Activated CD4-positive, alpha-beta T cell treated with anti-CD3 and anti-CD28 coated beads, Interleukin-2, amount 10 ng/mL, durations not matched to agents 7 days and 5 days (primary cell): ENCODE measurements at places on chromosomes 6 and 20. TPM values are rescaled to one million over a fixed set of nuclear protein-coding genes. Genes with fewer than 3 reads are reported as not detected.

- peaks cover 82% of the 10 kb centered on the region for H3K4me1 ChIP-seq
- H3K4me3 ChIP-seq = peak overlapping the region; percentile 64
- peaks cover 6% of the 10 kb centered on the region for H3K36me3 ChIP-seq
- DNase-seq = peak; percentile 56
- no peaks in the 10 kb centered on the region for H3K27me3 ChIP-seq
- peak overlapping the region; percentile 91 for H3K27ac ChIP-seq
Observed at GRCh38 chr6:135088818-135089809, 34.5 kb upstream of the HBS1L start.

DNA sequence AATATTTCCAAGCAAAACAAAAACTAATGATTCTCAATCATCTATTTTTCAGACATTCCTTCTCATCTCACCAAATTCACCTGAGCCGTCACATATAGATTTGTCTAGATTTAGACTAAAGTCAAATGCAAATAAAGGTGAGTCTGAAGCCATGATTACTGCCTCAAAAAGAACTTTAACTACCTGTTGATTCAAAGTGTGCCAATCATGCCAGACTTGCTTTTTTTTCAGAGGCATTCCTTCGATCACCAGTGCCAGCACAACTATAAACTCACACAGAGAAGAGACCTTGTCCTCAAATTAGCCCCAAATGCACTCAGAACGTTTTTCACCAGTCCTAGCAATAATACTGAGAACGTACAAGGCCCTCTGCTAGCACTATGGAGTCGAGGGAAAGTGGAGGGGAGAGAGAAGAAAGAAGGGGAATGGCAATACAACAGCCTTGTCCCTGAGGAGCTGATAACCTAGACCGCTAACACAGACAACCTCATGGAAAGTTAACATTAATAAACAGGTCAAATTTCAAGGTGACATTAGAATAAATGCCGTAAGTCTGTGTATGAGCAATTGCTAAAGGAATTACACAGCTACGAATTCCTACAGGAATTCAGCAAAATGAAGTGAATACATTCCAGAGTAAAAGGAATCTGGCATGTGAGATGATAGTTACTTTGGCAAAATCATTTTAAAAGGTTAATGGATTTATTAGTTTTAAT lies 60.9 kb downstream of the EPB41L2 start:
- DNase-seq = no peak
- H3K27ac ChIP-seq = no peak overlapping the region
- no peaks in the 10 kb centered on the region for H3K27me3 ChIP-seq
- no peak overlapping the region for H3K4me3 ChIP-seq
- H3K36me3 ChIP-seq = peaks cover 1% of the 10 kb centered on the region

DNA sequence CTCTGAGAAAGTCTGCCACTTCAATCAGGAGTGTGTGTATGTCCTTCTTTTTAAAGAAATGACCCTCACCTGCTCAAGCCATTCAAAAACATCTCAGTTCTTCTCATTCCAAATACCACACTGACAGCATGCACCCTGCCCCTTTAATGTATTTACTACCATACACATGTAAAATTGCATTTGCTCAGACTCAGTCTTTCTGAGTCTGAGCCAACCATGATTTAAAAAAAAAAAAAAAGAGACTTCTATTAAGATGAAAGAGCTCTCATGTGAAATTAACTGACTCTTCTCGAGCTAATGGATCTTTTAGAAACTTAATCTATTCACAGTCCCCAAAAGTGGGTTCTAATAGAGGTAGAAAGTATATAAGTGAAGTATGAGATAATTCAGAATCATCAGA lies 1.4 kb upstream of the FILIP1 start:
- H3K27me3 ChIP-seq = peaks cover 48% of the 10 kb centered on the region
- H3K4me3 ChIP-seq = no peak overlapping the region

DNA sequence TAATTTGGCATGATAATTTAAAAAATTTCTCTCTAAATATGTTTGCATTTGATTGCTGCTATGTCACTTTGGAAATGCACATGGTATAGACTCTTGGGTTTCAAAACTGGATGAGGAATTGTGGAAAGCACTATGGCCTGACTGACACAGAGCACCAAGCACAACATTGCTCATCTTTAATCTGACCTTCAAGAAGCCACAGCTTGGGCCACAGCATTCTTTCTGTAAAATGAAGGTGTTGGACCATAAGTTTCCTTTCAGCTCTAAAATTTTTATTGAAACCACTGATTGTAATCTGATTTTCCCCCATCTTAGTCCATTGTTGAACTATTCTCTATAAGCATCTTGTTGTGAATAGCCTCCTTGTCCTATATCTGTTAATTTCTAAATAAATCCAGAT lies 41.0 kb downstream of the QKI start:
- no peaks in the 10 kb centered on the region for H3K27me3 ChIP-seq
- no peak for DNase-seq
- peaks cover 25% of the 10 kb centered on the region for H3K36me3 ChIP-seq
- peaks cover 36% of the 10 kb centered on the region for H3K4me1 ChIP-seq
- no peak overlapping the region for H3K4me3 ChIP-seq
- no peak overlapping the region for H3K27ac ChIP-seq

DNA sequence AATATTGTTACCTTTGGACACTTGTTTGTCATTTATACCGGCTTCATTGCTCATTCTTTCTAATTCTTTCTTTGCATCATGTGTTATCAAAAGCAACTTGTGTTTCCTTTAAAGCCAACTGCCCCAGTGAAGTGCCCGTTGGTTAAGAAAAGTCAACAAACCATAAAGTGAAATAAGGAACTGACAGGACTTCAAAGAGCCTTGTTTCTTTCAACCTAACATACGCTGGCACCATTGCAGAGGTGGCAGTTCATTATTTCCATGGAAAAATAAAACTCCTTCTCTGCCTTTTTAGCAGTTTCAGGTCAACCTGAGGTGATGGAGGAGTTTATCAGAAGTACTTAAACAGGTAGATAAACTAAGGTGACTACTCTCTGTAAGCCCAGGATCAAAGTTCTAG lies 28.8 kb downstream of the FERMT1 start:
- no peak for DNase-seq
- H3K4me1 ChIP-seq = no peaks in the 10 kb centered on the region
- no peak overlapping the region for H3K4me3 ChIP-seq
- no peak overlapping the region for H3K27ac ChIP-seq

GRCh38 chr20:50389438-50389807 lies 120.8 kb upstream of the PTPN1 start:
- DNase-seq = no peak
- peak overlapping the region; percentile 76 for H3K27ac ChIP-seq
- H3K36me3 ChIP-seq = no peaks in the 10 kb centered on the region
- H3K4me1 ChIP-seq = peaks cover 58% of the 10 kb centered on the region

GRCh38 chr20:57250607-57251343 lies 15.7 kb downstream of the BMP7 start:
- no peak overlapping the region for H3K4me3 ChIP-seq
- DNase-seq = no peak
- H3K27me3 ChIP-seq = no peaks in the 10 kb centered on the region
- peaks cover 5% of the 10 kb centered on the region for H3K4me1 ChIP-seq
- no peaks in the 10 kb centered on the region for H3K36me3 ChIP-seq

- H3K27me3 ChIP-seq = peaks cover 47% of the 10 kb centered on the region
- no peak overlapping the region for H3K4me3 ChIP-seq
- no peak for DNase-seq
- H3K4me1 ChIP-seq = peaks cover 34% of the 10 kb centered on the region
- no peaks in the 10 kb centered on the region for H3K36me3 ChIP-seq
Observed at GRCh38 chr20:62601172-62601571, 41.1 kb upstream of the SLCO4A1 start.

DNA sequence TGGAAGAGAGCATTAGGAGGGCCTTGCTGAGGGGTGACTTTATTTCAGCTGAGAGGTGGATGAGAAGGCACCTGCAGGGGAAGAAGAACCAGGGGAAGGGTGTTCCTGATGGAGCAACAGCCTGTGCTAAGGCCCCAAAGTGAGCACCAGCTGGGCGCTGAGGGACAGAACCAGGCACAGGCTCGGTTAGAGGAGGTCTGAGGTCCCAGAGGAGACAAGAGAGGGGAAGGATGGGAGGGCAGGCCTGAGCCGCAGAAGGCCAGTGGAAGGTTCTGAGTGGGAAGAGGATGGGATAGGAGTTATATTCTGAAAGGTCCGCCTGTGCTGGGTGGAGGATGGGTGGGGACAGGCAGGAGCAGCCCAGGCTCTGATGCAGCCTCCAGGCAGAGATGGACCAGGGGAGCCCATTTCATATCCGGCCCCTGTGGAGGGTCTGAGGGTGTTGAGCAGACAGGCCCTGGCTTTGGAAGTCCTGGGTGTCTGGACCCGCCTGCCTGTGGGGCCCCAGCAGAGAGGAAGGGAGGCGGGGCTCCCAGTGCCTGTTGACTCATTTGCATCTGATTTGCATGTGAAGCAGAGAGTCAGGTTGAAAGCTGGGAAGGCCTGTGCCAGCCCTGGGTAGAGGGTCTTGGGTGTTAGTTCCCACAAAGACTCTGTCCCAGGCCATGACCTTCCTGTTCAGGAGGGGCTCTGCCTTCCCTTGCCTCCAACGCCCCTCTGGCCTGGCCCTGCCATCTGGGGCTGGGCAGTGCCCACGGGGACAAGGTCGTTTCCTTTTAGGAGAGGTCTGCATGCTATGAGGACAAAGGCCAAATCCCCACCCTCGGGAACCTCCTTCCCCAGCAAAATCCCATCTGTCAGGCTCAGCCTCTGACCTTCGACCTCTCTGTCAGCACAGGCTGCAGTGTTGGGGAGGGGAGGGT lies 10.6 kb upstream of the FAM110A start:
- peaks cover 1% of the 10 kb centered on the region for H3K27me3 ChIP-seq
- H3K4me1 ChIP-seq = peaks cover 12% of the 10 kb centered on the region
- no peak overlapping the region for H3K27ac ChIP-seq
- DNase-seq = no peak
- no peaks in the 10 kb centered on the region for H3K36me3 ChIP-seq
- H3K4me3 ChIP-seq = no peak overlapping the region

DNA sequence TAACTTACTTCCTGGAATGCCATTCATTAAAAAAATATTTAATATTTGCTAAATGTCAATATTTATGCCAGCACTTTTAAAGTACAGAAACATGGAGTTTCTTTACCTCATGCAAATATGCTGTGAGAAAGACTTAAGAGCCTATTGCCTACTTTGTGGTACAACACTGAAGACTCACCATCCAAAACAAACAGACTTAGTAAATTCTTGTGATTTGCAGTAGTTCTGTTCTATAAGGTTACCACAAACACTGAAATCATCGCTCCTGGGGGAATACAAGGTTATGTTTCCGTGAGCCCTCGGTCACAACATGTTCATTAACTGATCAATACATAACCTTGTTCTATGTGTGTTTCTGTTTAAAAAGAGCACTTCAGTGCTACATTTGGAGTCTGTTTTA lies 78.3 kb downstream of the ATG5 start:
- no peak overlapping the region for H3K27ac ChIP-seq
- no peak for DNase-seq

GRCh38 chr6:25266456-25267100 lies 12.6 kb upstream of the CARMIL1 start:
- H3K27me3 ChIP-seq = peaks cover 23% of the 10 kb centered on the region
- no peak overlapping the region for H3K4me3 ChIP-seq
- DNase-seq = no peak
- no peaks in the 10 kb centered on the region for H3K36me3 ChIP-seq
- H3K4me1 ChIP-seq = peaks cover 2% of the 10 kb centered on the region

DNA sequence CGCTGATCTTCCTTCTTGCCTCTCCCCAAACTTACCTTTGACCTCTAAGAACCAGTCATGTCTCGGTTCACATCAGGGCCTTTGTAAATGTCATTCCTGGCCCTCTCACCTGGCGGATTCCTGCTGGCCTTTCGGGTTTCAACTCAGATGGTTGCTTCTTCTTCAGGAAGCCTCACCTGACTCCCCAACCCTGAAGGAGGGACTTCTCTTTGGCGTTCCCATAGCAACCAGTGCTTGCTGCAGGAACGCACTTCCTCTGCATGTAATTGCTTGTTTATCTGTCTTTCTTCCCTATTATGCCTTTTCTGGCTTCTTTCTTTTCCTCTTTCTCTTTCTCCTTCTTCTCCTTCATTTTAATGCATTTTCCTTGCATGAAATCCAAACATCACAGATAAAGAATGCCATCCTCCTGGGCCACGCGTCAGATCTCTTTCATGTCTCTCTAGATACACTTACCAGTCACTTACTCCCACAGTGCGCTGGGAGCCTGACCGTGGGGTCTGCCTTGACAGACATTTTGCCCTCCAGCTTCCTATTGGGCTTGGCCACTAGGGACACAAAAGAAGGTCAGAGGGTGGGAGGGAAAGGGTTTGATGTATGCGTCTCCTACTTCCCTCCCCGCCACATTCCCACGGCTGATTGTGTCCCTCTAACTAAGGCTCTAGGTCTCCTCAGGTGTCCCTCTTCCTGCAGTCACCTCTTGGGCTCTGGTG lies 295.7 kb upstream of the TSHZ2 start:
- no peak overlapping the region for H3K27ac ChIP-seq
- H3K36me3 ChIP-seq = no peaks in the 10 kb centered on the region
- no peaks in the 10 kb centered on the region for H3K4me1 ChIP-seq
- no peak overlapping the region for H3K4me3 ChIP-seq
- no peak for DNase-seq

GRCh38 chr20:51162015-51162414 lies 139.1 kb upstream of the KCNG1 start:
- no peak overlapping the region for H3K4me3 ChIP-seq
- H3K27ac ChIP-seq = no peak overlapping the region
- no peaks in the 10 kb centered on the region for H3K36me3 ChIP-seq

DNA sequence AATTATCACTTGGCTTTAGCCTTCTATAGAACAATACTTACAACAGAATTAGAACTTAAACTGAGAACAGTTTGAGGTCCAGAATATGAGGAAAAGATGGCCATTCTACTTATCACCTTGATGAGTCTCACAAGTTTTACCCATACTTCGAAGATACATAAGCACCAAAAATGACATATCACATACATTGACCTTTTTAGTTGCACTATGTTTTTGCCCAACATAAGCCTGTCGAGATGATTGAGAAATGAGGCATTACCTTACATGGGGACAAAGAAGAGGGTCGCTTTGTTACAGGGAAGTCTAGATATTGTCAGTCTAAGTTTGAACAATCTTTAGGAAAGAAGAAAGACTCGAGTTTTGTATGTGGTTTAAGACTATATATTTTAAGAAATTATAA lies 48.4 kb upstream of the MEI4 start:
- H3K27me3 ChIP-seq = no peaks in the 10 kb centered on the region
- DNase-seq = no peak
- H3K27ac ChIP-seq = no peak overlapping the region
- H3K4me3 ChIP-seq = no peak overlapping the region
- H3K36me3 ChIP-seq = no peaks in the 10 kb centered on the region

The CLPSL2 gene
- total RNA-seq = not detected

The C20orf141 gene
- total RNA-seq = not detected

The MICB gene
- total RNA-seq = 54.2 TPM

The CDKN1A gene
- total RNA-seq = 36.7 TPM

The SLC17A1 gene
- total RNA-seq = not detected

The AFG1L gene
- total RNA-seq = 5.7 TPM

The ZNF391 gene
- 2.0 TPM for total RNA-seq
